ENCODE measurements at places on chromosomes 6 and 20. TPM values are rescaled to one million over a fixed set of nuclear protein-coding genes. Genes with fewer than 3 reads are reported as not detected.
A peak's percentile ranks its signal among the peaks of the same experiment; 100 is the strongest.

DNA sequence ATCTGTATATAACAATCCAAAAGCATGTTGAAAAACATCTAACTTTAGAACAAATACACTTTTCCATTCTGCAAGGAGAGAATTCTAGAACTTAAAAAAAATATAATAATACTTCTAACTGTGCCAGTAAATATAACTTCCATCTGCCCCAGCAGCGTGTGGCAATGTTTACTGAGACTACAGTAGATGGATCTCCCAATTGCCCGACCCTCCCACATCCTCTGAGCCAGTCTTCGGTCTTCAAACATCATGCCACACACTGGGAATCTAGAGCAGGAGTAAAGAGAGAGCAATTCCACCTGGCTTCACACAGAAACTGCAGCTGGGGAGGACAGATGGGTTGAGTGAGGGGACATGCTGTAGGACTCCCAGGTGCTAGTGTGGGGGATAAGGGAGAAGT, 121.3 kb upstream of the NHSL1 start:
- DNase-seq, result no peak

- DNase-seq, result no peak
Measured at GRCh38 chr20:64269604-64270411, 14.3 kb downstream of the PCMTD2 start.

DNA sequence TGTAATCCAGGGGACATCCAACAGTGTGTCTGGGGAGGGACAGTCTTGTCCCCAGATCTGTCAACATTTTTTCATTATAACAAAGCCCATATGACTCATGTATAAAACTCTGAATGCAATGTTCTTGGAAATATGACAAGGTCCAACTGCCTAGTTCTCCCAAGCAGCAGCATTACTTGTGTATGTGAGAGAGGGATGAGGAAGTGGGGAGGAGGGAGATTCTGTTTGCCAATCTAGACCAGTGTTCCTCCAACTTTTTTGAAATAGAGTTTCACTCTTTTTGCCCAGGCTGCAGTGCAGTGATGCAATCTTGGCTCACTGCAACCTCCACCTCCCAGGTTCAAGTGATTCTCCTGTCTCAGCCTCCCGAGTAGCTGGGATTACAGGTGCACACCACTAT, 394.8 kb downstream of the DHX35 start:
- DNase-seq, result no peak

- peak; percentile 69 for DNase-seq
Measured at GRCh38 chr20:58570204-58570859, 55.1 kb upstream of the APCDD1L start.

DNA sequence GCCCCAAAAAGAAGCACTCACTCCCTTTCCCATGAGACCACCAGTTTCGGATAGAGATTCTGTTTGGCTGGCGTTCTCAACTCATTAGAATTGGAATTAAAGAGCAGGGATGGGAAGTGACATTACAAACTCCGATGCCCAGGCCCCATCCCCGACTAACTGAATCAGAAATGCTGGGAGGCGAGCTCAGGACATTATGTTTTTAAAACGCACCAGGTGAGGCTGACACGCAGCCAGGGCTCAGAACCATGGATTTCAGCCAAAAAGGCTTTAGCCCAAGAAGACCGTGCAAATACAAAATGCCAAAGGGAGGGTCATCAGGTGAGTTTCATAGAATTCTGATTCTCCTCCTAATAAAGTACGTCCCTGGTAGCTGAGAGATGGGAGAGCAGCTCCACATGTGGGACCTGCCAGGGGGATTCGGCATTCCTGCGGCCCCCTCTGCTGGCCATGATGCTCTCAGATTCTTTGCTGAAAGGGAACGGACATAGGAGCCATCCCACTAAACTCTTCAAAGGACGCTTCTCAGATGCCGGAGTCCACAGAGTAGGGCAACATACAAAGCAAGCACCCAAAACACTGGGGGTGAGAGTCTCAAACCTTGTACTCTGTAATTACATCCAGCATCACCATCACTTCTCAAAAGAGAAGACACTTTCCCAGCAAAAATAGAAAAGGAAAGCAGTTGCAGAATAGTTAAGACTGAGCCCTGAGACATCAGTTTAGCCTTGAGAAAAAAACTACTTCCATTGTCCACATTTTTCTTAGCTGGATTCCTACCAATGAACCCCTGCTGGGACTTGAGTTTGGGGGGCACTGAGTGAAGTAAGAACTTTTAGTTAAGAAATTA, 205.2 kb downstream of the BMP7 start:
- DNase-seq, result peak; percentile 62

- DNase-seq, result no peak
Measured at GRCh38 chr6:54096811-54097210, 14.4 kb upstream of the MLIP start.

GRCh38 chr6:11412011-11412424, 125.5 kb upstream of the TMEM170B start:
- DNase-seq, result no peak

DNA sequence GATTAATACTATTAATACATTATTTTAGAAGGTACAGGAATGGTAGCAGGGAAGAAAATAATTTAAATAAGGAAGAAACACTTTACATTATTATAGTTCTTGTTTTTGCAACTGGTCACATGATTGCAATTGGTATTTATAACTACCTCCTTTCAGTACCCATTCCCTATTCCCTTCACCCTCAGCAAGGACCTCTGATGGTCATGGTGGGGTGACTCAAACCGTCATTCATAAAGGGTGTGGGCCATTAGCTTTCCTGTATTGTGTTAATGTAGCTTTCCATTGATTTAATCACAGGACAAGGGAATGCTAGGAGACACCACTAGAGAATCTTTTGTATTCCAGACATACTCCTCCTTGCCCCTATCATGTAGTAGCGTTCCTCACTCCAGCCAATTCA, 47.2 kb upstream of the TMEM244 start:
- DNase-seq, result no peak

DNA sequence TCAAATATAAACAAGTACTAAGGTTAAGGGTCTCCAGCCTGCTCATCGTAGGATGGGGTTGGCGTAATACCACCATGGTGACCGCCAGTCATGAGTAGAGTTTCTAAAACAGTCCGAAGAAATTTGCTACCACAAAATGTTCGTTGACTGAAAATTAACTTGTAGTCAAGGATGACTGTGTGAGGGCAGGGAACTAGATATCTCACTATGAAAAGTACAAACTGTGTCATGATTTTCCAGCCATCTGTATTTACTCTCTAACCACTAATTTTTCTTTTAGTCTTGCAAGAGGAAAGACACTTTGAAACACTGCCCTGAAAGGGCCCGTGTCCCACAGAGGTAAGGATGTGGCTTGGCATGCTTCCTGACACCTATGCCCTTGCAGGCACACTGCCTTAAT, 99.7 kb downstream of the IRF4 start:
- DNase-seq, result no peak

GRCh38 chr20:3825526-3825925, 5.2 kb downstream of the AP5S1 start:
- DNase-seq, result peak; percentile 12

DNA sequence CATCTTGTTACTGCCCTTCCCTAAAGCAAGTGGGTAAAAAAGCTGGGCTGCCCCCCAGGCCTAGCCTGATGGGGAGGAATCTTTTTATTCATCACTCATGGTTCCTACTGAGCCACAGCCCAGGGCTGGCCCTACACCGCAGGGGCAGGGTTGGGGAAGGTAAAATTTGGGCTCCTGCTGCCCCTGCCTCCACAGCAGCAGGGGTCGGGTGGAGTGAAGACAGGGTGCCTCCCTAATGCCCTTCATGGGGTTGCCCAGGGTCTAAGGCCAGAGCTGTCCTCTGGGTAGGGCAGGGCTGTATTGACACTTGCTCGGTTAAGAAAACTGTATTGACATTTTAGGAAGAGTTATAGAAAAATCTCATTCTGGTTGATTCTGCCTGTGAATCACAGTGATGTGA, 8.9 kb upstream of the PSMG4 start:
- DNase-seq, result no peak

DNA sequence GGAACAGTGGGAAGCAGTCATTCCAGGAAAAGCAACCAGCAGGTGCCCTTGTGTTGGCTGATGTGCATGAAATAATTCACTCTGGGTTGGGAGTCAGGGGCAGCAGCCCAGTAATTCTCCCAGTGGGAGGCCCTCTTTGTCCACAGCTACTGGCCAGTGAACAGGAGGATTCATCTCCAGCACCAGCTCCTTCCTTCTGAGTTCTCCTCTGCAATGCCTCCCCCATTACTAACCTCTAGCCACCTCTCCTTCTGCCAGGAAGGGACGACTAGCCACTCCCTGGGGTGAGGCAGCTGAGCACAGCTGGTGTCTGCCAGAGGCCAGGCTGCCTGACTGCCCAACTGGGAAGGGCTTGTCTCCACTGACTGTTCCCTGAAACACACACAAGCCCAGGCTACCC, 12.5 kb upstream of the R3HDML start:
- DNase-seq, result peak; percentile 16

DNA sequence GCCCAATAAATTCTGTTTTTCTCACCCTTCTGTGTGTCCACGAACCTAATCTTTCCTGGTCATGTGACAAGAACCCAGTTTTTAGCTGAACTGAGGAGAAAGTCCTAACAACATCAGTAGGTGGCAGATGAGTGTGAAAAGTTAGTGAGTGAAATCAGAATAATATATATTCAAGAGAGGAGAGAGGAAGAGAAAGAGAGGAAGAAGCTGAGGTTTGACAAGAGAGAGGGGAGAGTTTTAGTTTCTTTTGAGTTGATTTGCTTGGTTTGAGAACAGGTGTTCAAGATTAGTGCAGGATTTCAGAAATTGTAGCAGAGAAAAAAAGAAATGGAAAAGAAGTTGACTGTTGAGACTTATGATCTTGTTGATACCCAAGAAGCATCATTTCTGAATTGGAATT, 930.5 kb upstream of the FLRT3 start:
- no peak for DNase-seq

DNA sequence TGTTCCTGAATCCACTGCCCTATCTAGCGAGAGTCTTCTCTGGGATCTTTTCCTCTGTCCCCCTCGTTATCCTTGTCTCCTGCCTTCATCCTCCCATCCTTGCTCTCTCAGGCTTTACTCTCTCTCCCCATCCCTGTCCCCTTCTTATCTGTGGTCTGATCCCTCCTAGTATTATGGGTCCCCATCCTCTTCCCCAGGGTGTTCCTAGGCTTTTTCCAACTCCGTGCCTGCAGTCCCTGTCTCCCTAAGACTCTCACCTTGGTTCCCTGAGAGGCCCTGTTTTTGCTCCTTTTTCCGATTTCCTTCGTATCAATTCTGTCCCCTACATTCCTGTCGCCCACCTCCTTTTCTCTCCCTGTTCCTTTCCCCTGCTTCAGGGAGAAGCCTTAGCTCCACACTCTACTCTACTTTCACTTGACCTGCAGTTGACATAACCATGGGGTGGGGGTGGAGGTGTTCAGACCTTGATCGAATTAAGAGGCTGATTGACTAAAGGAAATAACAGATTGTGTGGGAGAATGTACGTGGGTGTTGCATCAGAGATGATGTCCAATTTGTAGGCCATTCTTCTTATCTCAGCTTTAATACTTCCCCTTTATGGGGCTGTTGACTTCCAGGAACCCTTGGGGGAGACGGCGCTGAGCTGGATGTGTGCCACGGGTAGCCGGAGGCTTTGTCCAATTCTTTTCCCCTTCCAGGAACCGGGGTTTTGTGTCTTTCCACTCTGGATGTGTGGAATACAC, 905 bp downstream of the PPARD start:
- peak; percentile 43 for DNase-seq

DNA sequence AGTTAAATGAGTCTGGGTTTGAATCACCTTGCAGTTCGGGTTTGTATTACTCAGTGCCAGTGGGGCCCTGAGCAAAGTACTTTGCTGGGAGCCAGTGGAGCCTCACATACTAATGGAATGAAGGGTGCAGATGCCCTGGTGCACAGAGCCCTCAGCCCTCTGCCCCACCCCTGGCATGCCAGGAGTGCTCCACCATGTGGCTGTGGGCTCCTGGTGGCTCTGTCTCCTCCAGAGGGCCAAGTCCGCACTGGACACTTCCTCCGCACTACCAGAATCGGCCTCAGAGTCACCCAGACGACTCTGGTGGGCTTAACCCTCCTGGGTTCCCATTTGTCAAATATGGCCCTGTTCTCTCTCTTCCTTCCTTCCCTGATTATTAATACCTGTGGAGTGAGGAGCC, 94.0 kb downstream of the STK35 start:
- no peak for DNase-seq

DNA sequence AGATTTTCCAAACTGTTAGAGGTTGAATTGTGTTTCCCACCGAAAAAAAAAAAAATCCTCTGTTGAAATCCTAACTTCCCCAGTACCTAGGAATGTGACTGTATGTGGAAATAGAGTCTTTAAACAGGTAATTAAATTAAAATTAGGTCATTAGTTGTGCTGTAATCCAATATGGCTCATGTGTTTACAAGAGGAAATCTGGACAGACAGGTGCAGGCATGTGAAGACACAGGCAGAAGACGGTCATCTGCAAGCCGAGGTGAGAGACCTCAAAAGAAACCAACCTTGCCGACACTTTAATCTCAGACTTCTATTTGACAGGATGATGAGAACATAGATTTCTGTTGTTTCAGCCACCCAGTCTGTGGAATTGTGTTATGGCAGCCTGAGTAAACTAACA, 28.6 kb upstream of the EZR start:
- DNase-seq, result no peak

DNA sequence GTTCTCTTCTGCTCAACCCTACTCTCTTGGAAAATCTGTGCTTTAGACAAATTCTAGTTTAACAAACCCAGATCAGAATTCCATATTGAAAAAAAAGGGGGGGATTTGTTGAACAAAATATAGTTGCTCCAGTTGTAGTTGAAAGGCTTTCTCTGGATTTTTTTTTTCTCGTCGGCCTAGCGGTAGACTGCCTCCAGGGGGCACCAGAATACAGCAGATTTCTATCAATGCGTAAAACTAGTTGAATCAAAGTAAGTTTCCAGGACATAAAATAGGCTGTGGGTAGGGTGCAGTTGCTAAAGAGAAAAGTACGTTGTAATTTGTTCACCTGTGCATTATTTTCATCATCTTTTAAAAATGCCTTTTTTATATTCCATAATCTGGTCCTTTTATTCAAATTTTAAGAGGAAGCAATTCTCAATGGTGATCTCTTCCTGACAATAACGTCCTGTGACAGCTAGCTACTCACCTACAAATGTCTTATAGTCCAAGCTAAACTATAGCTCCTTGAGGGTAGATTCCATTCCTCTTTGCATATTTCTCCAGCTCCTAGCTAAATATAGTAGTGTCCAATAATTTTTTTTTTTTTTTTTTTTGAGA, 105.4 kb downstream of the PERP start:
- DNase-seq, result peak; percentile 84

The HAO1 gene
- not detected for polyA plus RNA-seq

The SH3BGRL2 gene
- polyA plus RNA-seq, result 74.5 TPM

The PTCRA gene
- polyA plus RNA-seq, result not detected

The SIM1 gene
- polyA plus RNA-seq, result not detected

The PYGB gene
- polyA plus RNA-seq, result 28.8 TPM

The KHDRBS2 gene
- polyA plus RNA-seq, result not detected

The TNFRSF6B gene
- 9.5 TPM for polyA plus RNA-seq
